ENCODE measurements at places on chromosomes 7 and 10. TPM values are rescaled to one million over a fixed set of nuclear protein-coding genes. Genes with fewer than 3 reads are reported as not detected.

DNA sequence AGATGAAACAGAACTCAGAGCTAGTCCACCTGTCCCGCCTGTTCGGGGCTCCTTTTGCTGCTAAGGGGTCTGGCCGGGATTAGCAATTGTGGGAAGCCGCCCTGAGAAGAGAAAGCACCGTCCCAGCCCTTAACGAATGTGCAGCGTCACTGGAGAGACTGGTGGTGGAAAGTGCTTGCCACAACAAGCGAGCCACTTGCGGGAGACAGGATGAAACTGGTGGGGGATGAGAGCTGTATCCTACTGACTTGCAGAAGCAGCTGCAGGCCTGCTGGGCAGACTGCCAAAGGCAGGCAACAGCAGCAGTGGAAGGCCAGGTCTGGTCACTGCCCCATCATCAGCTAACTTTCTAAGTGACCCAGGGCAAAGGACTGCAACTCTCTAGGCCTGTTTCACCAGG is 95.4 kb downstream of the FAM53B start:
- peak; percentile 33 for DNase-seq

Gene ZKSCAN5
- 14.4 TPM for polyA plus RNA-seq

GRCh38 chr7:44604941-44605340 is 1.5 kb upstream of the OGDH start:
- DNase-seq, result no peak

DNA sequence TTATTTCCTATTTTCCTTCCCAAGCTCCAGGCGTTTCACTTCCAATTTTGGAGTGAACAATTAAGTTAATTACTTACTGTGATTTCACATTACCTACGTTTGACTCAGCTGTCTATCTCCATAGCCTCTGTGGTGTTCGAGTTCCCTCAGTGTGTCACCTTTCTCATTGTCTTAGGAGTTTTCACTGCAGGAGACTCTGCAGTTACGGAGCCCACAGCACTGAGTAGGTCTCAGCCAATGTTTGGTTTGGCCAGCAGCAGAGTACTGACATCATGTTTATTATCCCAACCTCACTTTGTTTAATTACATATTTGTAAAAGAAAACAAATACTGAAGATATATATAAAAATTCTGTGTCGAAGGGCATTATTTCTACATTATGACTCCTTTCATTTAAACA is 1123.9 kb downstream of the CNTNAP2 start:
- DNase-seq, result no peak

Gene FAM13C
- 7.2 TPM for polyA plus RNA-seq

GRCh38 chr7:130899638-130900401 is 165.8 kb upstream of the KLF14 start:
- DNase-seq, result no peak

DNA sequence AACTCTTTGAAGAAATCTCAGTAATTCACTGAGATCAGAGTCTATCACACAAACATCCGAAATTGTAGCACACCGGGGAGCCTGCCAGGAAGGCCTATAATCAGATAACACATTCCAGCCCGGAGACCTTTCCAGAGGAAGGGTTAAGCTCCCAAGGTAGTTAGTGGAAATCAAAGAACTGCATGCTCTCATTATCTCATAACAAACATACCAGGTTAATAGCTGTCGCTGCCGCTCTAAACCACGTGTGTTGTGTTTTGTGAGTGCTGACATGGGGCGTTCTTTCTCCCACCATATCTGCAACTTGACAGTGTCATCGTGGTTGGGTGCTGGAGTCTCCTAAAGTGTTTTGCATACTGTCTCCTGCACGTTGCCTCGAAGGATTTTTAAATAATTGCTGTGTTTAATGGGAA is 120.7 kb upstream of the CARD11 start:
- no peak for DNase-seq

GRCh38 chr7:104231054-104232046 is 23.5 kb upstream of the ORC5 start:
- no peak for DNase-seq

- no peak for DNase-seq
These were observed 303.5 kb downstream of the BBS9 start for GRCh38 chr7:33432821-33433220.

DNA sequence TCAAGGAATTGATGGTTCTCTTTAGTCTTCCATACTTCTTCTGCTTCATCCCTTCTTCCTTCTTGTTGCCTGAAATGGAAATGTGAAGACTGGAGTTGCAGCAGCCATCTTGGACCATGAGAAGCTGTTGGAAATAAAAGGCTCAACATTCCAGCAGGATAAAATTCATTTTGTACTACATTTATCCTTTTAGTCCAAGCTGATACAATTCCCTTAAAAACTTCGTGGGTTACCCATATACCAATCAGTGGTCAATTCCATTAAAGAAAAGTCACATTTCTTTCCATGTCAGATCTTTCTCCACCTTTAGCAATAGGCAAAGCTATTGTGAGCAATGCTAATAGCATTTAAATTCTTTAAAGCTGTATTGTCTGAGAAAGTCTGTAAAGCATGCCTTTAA is 141.3 kb upstream of the LYZL2 start:
- no peak for DNase-seq

DNA sequence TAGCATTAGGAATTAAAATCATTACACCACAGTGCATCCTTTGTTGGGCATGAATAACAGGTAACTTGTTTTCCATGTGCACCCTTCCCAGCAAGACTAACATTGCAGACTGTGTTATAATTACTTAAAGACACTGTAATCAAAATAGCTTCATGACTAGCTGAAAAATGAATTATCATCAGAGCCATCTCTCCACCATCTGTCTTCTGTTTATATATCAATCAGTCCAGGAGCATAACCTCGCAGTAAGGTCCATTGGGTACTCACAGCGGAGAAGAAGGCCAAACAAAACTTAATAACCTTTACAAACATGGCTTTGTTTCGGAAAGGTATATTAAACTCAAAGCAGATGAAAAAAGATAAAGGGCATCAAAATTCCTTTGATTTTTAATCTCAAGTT is 90.6 kb downstream of the ODAD2 start:
- DNase-seq, result no peak

DNA sequence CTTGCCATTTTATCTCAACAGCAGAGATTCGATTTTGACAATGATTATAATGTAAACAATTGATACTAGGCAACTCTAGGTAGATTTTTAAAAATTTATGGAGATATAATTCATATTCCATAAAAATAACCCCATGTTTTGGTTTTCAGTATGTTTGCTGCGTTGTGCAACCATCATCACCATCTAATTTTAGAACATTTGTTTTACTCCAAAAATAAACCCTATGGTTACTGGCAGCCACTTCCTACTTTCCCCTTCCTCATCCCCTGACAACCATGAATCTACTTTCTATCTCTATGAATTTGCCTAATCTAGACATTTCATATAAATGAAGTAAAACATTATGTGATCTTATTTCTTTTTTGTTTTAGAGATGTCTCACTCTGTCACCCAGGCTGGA is 401.9 kb downstream of the THSD7A start:
- DNase-seq, result no peak

DNA sequence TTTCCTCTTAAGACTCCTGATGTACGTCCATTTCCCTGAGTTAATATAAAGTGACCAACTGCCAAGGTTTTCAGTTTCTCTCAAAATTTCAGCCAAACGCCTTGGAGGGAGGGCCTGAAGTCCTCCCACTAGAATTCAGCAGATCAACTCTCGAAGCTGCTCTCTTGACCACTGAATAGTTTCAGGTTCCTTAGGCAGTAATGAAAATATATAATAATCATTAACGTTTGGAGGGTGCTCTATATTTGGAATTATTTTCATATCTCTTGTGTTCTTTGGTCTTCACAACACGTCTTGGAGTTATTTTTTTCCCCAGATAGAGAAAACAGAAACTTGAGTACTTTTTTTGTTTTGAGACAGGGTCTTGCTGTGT is 123.6 kb upstream of the SFMBT2 start:
- no peak for DNase-seq

Gene TWNK
- polyA plus RNA-seq, result 14.0 TPM

GRCh38 chr10:108894402-108895301 is 1028.7 kb downstream of the XPNPEP1 start:
- DNase-seq, result no peak

Gene NPY4R
- not detected for polyA plus RNA-seq

GRCh38 chr10:82887488-82887887 is 1012.5 kb downstream of the NRG3 start:
- DNase-seq, result no peak

Gene CCDC3
- 14.7 TPM for polyA plus RNA-seq

DNA sequence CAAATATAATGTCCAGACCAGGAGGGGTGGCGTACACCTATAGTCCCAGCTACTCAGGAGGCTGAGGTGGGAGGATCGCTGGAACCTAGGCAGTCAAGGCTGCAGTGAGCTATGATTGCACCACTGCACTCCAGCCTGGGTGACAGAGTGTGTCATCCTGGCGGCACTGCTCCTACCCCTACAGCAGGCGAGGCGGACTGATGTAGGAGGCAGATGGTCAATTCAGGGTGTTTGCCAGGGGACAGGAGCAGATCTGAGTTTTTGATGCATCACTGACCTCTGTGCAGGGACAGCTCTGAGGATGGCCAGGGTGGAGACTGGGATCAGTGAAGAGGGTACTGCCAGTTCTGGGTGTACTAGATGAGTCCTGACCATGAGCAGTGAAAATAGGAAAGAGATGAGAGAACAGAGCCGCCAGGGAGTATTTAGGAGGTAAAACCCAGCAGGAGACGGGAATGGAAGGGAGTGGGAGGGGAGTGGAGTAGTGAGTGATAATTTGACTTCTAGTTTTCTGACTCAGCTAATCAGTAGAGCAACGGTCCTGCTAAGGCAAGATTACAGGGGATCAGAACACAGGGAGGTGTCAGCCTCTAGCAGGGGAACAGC is 75.3 kb downstream of the HIP1 start:
- DNase-seq, result no peak

DNA sequence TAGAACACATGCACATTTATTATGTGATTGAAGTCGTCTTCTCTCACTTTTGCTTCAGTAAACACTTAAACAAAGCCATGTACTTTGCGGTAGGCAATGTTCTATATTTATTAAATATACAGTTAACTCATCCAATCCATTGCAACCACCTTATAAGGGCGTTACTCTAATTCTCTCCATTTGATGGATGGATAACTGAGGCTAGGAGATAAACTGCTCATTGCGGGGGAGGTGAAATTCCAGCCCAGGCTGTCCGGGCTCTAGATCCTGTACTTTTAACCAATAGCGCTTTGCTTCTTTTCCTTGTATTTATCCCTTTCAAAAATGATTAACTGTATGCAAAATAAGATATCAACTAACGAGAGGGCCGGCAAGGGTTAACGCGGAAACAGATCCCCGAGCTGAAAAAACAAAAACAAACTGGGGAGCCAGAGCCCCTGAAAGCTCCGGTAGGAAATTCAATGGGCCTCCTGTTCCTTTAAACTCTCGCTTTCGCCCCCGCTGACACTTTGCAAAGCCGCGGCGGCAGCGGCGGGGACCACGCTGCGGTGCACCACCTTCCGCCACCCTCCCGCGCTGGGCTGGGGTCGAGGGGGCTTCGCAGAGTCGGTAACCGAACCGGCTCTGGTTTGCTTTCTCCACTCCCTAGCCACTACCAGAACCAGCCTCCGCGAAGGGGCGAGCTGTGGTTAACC is 1.0 kb upstream of the PLXDC2 start:
- no peak for DNase-seq

- no peak for DNase-seq
These were observed 183.0 kb downstream of the ARID5B start for GRCh38 chr10:62084451-62084850.

GRCh38 chr10:16675334-16675733 is 141.9 kb downstream of the RSU1 start:
- DNase-seq, result no peak

- DNase-seq, result no peak
These were observed 528.6 kb downstream of the GATA3 start for GRCh38 chr10:8583096-8583495.

DNA sequence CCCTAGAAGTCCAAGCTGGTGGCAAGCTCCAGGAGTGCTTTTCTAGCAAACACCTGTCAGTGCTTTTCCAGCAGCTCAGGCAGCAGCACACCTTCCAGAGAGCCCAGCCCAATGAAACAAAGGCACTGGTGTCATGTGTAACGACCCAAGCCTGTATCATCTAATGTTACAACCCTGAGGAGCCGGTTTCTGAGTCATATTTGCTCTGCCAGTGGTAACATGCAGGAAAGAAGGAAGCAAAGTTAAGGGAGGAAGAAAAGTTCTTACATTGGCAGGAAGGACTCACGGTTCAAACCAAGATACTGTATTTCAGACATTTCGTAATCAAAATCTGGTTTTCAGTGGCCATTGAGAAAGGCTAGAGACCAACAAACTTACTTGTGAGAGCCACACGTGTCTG is at the start of gene ANKRD22:
TSS of gene ANKRD22 (minus strand) at position 139 of the 400 bp plus-strand sequence. CDS start 237 bp downstream, outside the sequence.
- no peak for DNase-seq

GRCh38 chr7:1557006-1557405 is 1.0 kb upstream of the TMEM184A start:
- DNase-seq, result no peak

Gene PPP1R3C
- polyA plus RNA-seq, result 37.3 TPM

DNA sequence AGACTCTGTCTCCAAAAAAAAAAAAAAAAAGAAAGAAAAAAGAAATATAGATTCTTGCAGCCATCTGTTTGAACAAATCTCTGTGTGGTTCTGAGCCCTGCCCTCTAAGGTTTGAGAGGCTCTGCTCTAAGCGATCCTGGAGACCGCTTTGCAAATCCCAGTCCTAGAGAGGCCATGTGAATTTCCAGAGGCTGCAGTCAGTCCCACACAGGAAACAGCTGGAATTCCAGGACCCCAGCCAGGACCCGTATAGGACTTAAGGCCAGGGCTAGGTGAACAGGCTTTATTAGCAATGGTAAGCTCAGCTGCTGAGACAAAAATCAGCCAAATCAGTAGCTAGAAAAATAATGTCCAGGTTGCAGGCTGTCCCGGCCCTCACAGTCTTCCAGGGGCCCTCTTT is 154.8 kb downstream of the RPS24 start:
- no peak for DNase-seq

GRCh38 chr10:97065686-97066660 is 119.8 kb downstream of the SLIT1 start:
- DNase-seq, result no peak

GRCh38 chr7:37341033-37341630 is 107.5 kb downstream of the ELMO1 start:
- DNase-seq, result no peak

GRCh38 chr10:81116990-81117389 is 579.3 kb downstream of the SH2D4B start:
- DNase-seq, result no peak

Gene WDFY4
- 1.5 TPM for polyA plus RNA-seq

Measured in right renal pelvis (tissue), 4 donors.